ENCODE measurements at places on chromosomes 7 and 10.

DNA sequence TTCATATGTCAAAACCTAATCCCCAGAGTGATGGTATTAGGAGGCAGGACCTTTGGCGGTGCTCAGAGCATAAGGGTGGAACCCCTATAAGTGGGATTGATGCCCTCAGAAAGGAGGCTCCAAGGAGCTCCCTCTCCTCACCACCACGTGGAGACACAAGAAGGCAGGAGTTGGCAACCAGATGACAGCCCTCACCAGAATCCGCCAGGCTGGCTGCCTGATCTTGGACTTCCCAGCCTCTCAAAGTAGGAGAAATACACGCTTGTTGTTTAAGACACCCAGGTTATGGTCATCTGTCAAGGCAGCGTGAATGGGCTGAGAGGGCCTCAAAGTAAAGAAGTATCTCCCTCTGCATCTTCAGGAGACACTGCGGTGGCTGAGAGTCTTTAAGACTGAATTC, 187.7 kb downstream of the TNS3 start:
- DNase-seq, result no peak

- no peak for DNase-seq
These were observed 93.2 kb downstream of the UNCX start for GRCh38 chr7:1325646-1326510.

DNA sequence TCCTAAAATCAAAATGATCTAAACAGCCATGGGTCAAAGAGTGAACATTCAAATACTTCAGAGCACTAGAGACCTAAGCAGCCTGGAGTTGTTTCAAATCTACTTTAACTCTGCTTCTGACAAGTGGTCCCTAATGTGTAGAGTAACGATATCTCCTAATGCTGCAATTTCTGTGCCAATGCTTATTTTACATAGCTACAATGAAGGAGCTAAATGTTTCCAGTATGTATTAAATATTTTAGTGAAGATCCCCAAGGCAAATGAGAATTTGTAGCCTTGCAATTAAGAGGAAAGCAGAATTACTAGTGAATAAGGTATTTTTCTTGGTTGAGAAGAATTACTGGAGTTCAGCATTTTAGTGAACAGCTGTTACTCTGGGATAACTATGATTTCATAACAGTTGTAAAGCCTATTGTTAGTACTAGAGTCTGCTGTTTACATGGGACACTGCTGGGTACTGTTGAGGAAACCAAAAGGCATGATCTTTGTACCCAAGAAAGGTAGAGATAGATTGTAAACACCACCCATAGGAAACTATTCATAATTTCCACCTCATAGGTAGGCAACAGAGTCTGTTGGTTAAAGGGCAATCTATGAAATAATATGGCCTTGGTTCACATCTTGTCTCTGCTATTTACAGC, 271.9 kb downstream of the PLXDC2 start:
- DNase-seq, result no peak

DNA sequence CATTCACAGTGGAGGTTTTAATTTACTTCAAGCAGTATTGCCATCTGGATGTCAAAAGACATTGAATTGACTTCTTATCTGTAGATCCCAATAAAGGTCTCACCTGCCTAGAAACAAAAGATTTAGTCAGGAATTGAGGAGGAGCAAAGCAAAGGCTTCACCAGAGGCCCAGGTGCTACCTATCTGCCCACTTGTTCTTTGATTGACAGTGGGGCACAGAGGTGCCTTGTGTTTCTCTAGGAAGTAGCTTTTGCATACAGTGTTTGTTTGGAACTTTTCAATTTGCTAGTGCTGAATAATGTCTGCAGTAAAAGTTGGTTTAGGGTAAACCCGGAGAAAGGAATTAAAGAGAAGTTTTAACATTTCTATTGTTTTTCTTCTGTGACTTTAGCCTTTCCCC, 40.4 kb downstream of the AUTS2 start:
- DNase-seq, result no peak

DNA sequence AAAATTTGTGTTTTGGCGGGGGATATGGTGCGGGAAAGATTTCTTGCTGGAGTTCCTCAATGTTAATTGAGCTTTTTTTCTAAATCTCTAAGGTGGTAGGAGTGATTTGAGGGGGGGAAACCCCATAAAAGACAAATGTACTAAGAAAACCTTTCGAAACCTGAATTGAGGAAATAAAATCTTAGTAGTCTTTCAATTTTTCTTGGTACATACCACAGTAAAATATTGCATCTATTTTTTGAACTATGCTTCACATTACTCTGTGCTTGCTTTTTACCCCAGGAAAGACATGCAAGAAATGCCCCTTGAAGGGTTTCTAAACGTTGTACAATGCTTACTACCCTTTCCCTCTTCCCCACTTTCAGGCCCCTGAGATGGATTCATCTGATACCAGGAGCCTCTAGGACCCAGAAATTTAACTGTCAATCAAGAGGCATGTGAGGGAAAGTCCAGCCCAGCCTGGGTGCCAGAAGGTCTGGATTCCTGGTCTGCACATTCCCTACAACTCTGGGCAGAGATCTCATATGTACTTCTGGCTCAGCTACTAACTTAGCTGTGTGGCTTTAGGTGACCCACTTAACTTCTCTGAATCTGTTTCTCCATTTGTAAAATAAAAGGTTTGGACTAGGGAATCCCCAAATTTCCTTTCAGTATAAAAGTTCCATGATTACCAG, 5.8 kb upstream of the PDCD4 start:
- no peak for DNase-seq

DNA sequence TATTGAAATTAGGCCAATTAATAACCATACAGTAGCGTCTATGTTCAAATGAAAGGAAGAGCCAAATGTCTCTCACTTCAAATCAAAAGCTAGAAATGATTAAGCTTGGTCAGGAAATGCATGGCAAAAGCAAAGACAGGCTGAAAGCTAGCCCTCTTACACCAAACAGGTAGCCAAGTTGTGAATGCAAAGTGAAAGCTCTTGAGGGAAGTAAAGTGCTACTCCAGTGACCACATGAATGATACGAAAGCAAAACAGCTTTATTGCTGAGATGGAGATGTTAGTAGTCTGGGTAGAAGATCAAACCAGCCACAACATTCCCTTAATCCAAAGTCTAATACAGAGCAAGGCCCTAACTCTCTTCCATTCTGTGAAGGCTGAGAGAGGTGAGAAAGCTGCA, 123.8 kb downstream of the TEX36 start:
- DNase-seq, result no peak

GRCh38 chr7:15752377-15752776, 65.9 kb upstream of the MEOX2 start:
- DNase-seq, result no peak

GRCh38 chr7:84236398-84236797, 41.8 kb upstream of the SEMA3A start:
- no peak for DNase-seq

GRCh38 chr10:11541296-11541695, 70.2 kb downstream of the USP6NL start:
- DNase-seq, result no peak
